ENCODE measurements at places on chromosomes 7 and 10.

DNA sequence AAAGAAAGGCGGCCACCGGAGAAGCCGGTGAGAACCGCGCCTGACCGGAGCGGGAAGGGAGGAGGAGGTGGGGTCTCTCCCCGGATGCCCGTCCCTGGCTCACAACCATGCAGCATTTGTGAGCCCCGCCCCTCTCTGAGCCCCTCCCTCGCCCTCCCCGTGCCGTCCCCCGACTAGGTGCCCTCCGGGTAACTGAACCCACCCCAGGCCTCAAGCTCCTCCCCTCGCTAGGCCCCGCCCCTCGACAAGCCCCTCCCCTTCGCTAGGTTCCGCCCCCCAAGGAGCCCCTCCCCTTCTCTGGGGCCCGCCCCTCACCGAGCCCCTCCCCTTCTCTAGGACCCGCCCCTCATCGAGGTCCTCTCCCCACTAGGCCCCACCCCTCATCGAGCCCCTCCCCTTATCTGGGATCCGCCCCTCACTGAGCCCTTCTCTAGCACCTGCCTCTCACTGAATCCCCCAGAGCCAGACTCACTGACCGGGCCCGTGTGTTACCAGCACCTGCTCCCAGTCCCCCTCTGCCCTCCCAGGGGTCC lies 42.2 kb upstream of the HSPB1 start:
- no peak for DNase-seq

DNA sequence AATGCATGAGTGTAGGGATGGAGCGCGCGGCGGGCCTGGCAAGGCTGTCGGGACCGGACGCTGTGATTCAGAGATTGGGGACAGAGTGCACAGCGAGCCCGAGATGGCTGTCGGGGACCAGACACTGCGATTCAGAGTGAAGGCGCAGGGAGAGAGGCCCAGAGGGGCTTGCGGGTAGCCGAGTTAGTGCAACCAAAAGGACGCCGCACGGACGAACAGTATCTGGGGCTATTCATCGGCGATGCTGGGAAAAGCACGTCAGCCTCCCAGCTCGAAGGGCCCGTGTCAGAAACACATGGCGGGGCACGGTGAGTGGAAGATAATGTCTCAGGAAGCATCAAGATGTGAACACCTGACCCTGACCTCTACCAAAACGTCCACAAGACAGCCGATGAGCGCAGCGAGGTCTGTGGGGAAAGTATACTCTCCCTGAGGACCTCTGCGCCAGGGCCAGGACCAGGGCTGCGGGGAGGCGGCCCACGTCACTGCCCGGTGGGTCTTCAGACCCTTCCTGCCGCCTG lies 215.8 kb downstream of the ZMYND11 start:
- no peak for DNase-seq

GRCh38 chr10:101967119-101967518 lies 88.9 kb downstream of the ARMH3 start:
- no peak for DNase-seq

GRCh38 chr7:17601921-17602320 lies 303.5 kb downstream of the AHR start:
- DNase-seq, result no peak

GRCh38 chr7:26200038-26200443 lies 505 bp downstream of the HNRNPA2B1 start:
- peak; percentile 62 for DNase-seq

DNA sequence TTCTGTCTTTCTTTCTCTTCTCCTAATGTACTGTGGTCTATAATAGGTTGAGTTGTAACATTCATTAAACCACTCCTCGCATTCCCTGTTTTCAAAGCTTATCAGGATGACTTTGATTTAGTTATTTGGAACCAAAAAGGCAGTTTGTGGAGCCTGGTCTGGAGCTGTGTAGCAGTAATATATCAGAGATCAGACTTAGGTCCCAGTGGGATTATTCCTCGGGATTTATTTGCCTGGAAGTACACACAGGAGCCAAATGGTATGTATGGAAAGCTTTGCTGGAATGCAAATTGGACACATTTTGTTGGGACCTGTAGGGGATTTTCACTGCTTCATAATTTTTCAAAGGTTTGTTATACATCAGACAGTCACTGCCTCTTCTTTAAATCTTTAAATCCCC lies 40.9 kb downstream of the GBF1 start:
- DNase-seq, result no peak

DNA sequence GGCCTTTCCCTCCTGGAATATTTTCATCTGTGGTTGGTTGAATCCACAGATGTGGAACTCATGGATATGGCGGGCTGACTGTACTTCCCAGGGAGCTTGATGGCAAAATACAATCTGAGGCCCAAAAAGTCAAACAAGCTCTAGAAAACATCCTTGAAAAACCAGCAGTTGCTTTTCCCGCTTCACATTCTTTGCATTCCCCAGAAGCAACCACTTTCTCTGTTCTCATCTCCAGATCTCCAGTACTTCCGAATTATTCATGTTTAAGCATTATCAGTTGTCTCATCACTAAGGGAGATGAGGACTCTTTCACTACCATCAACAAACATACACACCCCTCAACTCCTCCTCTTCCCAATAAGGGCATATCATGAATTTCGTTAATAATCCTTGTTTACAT lies 55.3 kb downstream of the KIF5B start:
- no peak for DNase-seq

GRCh38 chr7:2617325-2617905 lies 14.4 kb upstream of the TTYH3 start:
- no peak for DNase-seq

DNA sequence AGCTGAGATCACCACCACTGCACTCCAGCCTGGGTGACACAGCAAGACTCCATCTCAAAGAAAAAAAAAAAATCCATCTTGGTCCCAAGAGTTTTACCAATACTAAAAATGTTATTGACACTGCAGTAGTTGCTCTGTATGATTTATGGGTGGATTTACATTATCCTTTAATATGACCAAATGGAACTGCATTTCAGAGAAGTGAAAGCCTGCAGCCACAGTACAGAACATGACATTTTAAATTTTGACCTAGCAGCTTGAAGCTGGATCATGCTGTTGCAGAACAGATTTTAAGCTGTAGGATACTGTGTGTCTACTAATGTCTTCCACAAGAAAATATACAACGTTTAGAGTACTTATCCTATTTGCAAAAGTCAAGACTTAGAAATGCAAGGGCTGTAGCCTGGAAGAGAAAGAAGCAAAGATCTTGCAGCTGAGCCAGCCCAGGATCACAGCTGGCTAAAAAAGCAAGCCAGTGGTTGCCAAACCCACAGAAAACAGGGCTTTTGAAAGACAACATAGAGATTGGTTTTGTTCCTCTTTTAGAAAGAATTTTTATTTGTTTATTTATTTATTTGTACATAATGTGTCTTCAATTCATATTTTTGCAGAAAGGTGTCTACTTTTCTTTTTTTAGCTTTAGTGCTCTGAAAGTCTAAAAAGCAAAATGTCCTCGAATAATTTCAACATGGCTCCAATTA lies 55.2 kb upstream of the WNT16 start:
- DNase-seq, result no peak

DNA sequence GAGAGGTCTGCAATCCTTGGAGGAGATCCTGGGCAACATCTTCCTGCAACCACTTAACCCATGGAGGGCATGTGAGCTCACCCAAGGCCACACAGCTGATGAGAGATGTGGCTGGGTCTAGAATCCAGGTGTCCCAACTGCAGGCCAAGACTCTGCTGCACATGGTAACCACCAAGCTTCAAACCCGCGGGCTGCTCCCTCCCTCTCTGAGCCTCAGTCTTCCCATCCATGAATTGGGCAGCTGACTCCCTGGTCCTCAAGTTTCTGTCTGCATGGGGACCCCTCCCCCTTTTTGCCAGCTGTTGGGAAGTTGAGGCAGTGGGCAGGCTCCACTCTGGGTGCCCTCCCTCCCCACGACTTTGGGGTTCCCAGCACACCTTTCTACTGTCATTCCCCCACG lies 20.9 kb upstream of the INMT start:
- DNase-seq, result no peak

DNA sequence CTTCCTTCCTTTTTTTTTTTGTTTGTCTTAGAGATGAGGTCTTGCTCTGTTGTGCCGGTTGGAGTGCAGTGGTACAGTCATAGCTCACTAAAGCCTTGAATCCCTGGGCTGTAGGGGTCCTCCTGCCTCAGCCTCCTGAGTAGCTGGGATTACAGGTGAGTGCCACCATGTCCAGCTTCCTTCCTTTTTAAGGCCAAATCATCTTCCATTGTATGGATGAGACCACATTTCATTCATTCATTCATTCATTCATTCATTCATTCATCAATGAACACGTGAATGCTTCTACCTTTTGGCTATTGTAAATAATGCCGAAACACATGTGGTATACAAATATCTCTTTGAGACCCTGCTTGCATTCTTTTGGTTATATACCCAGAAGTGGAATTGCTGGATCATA lies 60.0 kb upstream of the BAIAP2L1 start:
- no peak for DNase-seq

DNA sequence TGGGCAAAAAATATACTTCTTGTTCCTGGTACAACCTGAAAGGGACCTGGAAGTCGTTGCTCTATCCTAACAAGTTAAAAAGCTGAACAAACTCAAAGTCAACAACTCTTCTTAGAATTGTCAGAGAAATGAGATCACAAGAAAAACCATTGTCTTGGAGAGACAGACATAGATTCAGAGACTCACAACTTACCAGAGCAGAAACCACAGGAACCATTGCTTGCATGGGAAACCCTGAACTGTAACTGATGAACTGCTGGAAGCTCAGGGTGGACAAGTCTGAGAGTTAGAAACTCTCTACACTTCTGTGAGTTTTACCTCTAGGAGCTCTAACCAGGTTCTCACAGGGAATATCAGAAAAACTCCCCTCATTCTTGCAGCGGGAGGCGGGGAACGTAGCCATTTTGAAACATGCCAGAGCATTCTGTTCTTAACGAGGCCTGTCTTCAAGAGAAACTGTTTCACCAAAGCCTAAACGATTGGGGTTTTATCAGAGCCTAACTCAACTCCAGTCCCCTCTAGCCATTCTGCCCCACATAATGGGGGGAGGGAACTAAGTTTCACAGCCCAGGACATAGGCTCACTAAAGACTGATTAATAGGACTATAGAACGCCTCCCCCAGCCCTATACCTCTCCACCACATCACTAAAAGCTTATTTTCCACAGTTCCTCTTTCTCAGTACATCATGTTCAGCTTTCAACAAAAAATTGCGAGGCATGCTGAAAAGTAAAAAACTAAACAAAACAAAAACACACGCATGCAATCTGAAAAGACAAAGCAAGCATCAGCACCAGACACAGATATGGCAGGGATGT lies 12.0 kb upstream of the GSDME start:
- DNase-seq, result no peak

GRCh38 chr10:101208543-101208942 lies 20.7 kb downstream of the LBX1 start:
- no peak for DNase-seq

DNA sequence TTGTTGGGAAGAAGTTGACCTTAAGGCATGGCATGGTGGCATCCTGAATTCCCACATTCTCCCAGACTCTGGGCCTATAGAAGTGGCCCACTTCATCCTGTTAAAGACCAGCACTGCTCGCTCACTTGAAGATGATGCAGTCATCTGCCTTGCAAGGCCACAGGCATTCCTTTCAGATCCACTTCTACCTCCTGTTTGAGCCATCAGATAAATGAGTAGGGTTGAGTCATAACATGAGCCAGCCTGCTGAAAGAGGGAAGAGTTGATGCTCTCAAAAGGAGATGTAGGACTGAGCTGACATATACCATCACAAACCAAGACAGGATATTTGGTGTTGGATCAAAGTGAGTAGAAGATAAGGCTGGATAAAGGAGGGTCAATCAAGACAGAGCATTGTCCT lies 1.5 kb upstream of the EBLN1 start:
- no peak for DNase-seq

DNA sequence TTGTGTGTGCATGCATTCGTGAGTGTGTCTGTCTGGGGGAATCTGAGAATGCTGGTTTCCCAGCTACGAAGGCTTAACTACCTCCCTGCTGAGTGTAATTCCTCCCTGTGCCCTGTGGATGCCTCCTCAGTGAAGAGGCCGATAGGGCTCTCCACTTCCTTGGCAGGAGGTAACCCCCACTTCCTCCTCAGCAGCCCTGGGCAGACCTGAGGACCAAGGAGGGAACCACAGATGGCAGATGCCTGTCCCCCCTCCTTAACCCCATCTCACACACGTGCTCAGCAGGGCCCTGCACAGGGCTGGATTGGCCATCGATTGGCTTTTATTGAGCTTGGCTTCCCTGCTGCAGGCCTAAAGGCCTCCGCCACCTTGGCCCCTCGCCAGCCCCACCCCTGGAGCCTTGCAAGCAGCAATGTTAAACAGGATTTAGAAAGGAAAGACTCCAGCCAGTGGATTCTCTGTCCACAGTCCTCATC lies 45.6 kb upstream of the LRRC4 start:
- DNase-seq, result no peak

DNA sequence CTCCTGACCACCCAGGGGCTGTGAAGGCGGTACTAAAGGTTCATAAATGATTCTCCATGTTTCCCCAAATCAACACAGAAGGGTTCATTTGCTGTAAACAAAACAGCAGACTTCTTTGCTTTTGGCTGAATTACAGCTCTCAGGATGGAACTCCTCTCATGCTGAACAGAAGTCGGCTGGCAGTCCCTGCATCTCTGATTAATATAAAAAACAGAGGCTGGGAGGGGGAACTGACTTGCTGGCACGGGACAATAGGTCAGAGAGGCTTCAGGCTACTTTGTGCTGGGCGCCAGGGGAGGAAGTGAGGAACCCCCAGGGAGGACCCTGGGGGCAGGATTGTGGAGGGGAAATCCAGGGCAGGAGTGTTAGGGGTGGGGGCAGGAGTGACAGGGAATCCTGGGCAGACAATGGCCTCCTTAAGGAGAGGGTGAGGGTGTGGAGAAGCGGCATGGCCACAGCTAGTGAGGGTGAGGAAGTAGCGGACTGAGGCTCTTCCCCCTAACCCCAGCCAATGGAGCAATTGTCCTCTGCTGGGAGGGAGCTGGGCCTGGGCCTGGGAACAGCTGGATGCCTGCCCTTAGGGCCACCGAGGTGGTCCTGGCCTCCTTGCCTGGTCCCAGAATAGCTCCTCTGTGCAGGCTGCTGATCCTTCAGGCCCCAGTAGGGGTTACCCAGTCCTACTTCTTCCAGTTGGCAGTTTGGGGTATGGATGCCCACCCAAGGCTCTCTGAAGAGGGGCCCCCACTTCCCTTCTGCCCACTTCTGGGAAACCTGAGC lies 9.2 kb upstream of the SFRP5 start:
- DNase-seq, result no peak

DNA sequence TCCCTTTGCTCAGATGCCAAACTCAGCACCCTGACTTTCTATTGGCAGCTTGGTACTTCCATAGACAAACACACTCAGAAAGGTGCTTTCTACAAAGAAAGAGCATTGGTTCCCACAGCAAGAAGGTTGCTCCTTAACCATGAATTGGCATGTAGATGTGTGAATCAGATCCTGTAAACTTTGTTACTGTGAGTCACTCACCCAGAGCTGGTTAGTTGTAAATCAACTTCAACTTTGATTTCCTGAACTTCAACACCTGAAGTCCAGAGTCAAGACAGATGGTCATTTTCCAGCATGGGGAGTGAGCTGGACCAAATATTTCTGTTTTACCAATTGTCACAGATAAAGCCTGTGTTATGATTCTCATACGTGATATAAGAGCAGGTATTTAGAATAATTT lies 797.2 kb downstream of the TNS3 start:
- DNase-seq, result no peak

- no peak for DNase-seq
These were observed 49.4 kb upstream of the EGFR start for GRCh38 chr7:54969208-54969967.
